ENCODE measurements at places on chromosomes 12 and 14. TPM values are rescaled to one million over a fixed set of nuclear protein-coding genes. Genes with fewer than 3 reads are reported as not detected.

DNA sequence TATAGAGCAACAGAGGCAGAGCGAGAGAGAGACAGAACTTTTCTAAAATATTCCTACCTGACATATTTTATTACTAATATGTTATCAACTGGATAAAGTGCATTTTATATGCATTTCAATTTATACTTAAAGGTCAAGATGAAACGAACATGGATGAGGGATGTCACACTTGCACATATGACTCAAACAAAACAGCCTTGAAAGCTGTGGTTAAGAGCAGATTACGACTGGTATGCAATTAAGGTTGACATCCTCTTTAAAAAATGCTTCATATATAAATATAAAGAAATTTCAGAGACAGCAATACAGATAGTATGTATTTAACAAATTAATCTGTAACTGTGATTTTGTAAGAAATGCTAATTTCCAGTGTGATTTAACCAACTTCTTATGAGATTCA, 52.5 kb downstream of the LMO3 start:
- no peak for DNase-seq

DNA sequence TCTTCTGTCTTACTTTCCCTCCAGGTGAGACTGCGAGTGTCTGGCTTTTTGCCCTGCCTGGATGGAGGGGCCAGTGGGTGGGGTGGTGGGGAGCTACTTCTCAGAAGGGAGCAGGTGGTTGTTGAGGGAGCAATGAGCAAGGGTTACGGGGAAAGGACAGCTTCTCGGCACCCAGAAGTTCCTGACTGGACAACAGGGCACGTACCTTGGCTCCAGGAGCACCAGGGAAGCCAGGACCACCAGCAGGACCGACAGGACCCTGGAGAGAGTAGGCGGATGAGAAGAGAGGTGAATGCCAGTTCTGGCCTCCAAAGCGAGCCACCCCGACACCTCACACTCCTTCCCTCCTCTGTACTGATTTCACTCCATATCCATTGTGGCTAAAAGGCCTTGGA, 15.3 kb downstream of the COL2A1 start:
- DNase-seq, result no peak

The CORO1C gene
- total RNA-seq, result 85.6 TPM

- DNase-seq, result no peak
These were observed 292.1 kb downstream of the CACNA1C start for GRCh38 chr12:2344885-2345284.

DNA sequence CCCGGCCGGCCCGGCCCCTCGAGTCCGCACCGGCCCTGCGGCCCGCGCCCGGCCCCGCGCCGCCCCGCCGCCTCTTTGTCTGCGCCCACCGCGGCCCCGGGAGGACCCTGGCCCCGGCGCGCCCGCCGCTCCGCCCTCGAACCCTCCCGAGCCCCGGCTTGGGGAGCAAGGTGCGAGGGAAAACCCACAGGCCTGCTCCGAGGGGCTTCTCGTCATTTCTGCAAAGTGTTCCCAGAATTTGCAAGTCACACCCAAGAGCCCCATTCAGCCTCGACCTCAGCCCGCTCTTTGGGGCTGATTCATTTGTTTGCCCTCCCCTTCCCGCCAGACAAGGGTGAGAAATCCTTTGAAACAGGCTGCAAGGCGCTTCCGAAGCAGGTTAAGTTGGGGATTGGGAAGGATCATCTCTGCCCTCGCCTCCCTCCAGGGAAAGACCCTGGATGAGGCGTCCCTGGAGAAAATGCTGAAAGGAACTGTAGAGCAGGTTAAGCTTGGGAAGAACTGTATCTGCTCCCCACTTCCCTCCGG, 325 bp upstream of the CLIP1 start:
- peak; percentile 31 for DNase-seq

DNA sequence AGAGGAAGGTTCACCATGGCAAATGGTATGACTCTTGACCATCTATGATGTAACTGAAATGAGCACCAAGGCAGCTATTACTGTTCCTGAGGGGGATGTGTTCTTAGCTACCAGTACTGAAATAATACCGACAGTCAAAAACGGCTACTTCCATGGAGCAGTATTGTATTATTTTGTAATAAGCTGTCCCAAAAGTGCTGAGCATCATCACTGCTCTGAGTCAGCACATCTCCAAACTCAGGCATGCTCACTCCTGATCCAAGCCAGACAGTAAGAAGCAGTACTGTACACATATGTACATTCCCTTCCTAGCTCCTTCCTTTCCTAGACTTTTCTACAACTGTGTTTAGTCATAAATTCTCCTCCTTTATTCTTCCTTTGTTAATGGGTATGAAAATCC, 8.6 kb downstream of the VTI1B start:
- DNase-seq, result no peak

The CD69 gene
- 2.6 TPM for total RNA-seq

- peak; percentile 93 for DNase-seq
These were observed at the start of the genes KCTD10 and UBE3B for GRCh38 chr12:109477185-109477962. KCTD10 (minus strand) TSS chr12:109477300; CDS start chr12:109477262, 38 bp downstream. UBE3B (plus strand) TSS chr12:109477634; CDS start chr12:109483552, 5,918 bp downstream.

- peak; percentile 85 for DNase-seq
These were observed at the start of gene BICD1 for GRCh38 chr12:32106517-32107358. BICD1 (plus strand) TSS chr12:32106847; CDS start chr12:32107332, 485 bp downstream.

DNA sequence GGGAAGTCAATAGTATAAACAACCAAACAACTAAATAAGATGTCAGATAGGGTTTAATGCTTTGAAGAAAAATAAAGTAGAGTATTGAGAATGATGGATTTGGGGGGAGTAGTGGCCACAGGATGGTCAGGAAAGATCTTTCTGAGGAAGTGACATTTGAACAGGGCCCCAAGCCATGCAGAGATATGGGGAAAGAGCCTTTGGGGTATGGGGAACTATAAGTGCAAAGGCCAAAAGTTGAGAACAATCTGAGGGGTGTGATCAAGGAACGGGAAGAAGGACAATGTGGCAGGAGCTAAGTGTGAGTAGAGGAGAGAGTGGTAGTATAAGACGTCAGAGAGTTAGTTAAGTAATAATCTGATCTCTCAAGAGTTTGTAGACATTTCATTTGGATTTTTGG, 1.3 kb downstream of the MRPS35 start:
- DNase-seq, result no peak

DNA sequence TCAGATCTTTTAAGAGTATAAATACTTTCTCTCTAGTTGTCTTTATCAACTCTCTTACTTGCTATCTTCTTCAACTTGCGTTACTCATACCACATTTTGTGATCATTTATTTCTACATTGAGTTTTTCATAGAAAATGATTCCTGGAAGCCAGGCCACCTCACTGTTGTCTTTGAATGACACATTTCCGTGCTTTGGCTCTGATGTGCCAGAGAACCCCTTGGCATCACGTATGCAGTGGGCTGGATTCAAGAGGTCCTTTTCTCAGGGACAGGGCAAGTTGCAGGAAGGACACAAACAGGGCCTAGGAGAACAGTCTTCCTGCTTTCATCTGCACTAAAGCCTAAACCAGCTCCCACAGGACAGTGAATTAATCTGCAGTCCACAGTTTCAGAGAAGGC, 70.3 kb upstream of the PYGL start:
- no peak for DNase-seq

DNA sequence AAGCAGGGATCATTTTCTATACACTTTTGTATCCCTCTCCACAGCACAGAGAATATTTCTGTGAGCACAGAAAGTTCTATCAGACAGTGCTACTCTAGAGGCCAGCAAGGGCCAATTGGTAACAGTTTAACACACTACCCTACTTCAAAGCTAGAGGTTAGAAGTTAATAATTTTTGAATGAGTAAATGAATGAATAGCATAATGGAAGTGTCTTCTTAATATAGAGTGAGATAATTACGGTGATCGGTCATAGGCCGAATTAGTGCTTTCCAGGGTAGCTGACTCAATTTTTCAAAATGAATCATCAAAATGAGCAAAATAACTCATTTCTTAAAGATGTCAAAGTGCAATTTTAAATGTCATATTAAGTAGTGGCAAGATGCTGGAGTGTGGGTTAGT, 67.0 kb upstream of the CCDC198 start:
- no peak for DNase-seq
